NCI-H748 treated with DMSO at 0.1 percent for 48 hours (cell line): ENCODE measurements at places on chromosomes 16 and 17.

DNA sequence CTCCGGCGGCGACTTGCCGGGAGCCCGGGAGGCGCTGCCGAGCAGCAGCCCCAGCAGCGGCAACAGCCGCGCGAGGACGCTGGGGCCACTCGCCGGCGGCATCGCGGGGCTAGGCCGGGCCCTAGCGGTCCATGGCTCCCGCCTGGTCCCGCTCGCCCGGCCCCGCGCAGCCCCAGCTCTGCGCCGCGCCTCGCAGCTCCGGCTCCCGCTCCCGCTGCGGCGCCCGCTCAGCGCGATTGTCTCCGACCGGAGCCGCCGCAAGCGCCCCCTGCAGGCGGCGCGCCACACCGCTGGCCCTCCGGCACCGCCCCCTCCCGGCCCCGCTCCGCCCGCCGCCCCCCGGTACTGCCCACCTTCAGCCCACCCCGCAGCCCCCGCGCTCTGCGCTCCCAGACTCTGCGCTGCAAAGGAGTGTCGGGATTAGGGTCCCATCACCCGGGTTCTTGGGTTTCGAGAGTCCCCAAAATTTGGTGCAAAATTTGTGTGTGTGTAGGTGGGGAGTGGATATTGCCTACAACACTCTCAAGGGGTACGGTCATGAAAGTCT, at the start of gene FAM171A2:
FAM171A2 (minus strand) TSS at position 241 of the 547 bp plus-strand sequence; CDS start at position 102, 139 bp downstream.
- DNase-seq, result peak; percentile 41

DNA sequence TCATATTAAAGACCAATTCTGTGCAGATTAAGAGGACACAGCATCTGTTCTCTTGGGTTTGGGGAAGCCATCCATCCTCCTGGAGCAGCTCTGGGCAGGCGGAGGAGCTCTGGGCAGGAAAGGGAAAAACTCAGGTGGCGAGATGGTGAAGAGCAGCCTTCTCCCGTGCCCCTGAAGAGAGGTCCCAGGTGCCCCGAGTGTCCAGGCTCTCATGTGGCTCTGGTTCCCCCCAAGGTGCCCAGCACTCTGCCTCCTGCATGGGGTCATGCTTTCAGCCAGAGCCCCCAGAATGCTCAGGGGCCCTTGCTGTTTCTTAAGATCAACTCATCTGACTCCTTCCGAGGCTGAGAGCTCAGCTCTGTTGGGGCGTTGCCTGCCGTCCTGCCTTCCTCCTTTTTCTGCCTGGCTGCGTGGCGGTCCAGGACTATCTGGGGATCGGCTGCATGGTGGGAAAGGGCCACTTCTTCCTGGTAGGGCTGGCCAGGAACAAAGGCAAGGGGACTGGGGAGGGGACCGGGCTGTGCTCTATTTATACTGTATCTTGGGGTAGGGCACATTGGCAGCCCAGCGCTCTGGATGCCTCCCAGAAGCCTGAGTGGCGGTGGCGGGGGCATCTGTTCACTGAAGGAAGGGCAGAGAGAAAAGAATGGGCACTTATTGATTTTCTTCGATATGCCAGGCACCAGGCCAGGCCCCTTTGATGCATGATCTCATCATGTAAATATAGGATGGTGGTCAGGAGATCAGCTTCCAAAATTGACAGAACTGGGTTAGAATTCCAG, 103.2 kb upstream of the SDK2 start:
- no peak for DNase-seq

DNA sequence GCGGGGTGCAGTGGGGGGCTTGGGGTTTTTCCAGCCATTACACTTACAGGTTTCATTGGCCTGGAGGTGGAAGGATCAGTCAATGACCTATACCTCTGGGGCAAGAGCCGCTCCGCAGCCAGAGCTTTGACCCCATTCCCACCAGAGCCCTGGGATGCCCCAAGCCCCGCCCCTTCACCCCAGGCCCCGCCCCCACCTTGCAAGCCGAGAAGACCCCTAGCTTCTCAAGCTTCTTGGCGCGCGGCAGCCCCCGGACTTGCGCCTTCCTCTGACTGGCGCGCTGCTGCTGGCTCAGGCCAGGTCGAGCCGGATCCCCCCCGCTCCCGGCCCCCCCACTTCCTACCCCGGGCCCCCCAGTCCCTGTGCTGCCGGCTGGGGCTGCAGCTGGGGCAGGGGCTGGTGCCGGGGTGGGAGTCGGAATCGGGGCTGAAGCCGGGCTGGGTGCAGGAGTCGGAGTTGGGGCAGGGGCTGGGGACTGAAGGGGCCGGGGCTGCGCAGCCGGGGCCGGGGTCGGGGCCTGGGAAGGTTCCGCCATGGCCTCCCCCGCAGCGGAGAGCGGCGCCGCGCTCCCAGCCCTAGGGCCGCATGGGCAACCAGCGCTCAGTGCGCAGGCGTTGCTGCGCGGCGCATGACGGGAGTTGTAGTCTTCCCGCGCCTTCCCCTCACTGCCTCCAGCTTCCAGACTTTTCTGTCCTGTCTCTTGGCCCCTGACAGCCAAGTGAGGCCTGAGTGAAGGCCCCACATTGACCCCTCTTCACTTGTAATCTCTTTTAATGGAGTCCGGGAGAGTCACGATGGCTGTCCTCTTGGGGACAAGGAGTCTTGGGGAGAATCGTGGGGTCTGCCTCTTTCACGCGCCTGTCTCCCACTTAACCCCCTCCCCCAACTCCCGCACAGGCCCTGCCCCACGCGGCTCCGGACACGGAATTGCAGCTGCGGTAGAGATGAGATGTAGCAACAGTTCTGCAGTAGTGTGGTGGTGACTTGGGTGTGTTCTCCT, at the start of gene KAT2A:
KAT2A (minus strand) TSS at position 598 of the 1,000 bp plus-strand sequence; CDS start at position 535, 63 bp downstream.
- peak; percentile 25 for DNase-seq

GRCh38 chr17:1469231-1469852, 13.3 kb upstream of the CRK start:
- DNase-seq, result no peak

DNA sequence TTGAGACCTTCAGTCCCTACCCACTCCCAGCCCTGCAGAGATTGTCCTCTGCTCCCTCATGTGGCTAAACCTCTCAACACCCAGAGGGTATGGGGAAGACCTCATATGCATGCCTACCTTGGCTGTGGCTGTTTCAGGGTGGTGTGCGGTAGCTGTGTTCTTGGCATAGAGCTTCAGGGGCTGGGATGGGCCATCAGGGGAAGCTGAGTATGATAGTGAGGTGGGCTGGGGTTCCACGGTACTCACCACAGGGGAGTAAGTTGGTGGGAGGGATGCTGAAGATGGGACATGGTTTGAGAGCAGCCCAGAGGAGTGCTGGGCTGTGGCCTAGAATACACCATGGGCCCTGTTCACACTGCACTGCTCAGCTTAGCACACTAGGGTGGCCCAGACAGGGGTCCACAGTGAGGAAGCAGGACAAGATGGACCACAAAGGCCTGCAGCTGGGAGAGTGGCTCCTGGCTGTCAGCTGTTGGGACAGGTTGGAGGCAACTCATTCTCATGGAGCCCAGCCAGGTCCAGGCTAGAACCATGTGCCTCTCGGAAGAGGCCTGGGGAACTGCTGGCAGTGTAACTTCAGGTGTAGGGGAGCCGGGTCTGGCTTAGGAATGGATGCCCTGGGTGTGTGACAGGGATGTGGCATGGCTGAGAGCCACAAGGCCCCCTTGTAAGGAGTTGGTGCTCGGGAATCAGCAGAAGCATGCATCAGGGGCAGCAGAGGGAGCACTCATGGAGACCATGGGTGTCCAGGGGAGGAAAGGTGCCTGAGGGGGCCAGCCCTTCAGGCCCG, 3.1 kb downstream of the MFAP4 start:
- no peak for DNase-seq

DNA sequence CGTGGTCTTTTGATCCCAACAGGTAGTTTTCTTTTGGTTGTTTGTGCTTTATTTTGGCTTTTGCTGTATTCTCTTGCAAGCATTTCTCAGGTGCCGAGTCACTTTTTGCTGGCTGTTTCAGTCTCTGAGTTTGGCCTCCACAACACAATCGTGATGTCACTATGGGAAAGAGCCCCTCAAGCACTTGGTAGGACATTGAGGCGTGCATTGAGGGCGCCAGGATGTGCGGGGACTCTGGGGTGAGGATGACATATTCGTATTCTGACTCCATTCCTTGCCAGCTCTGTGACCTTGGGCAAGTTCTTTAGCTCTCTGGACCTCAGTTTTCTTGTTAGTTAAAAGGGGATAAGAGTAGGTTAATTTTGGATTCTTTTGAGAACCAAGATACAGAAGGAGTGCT, 13.0 kb downstream of the KSR1 start:
- no peak for DNase-seq

DNA sequence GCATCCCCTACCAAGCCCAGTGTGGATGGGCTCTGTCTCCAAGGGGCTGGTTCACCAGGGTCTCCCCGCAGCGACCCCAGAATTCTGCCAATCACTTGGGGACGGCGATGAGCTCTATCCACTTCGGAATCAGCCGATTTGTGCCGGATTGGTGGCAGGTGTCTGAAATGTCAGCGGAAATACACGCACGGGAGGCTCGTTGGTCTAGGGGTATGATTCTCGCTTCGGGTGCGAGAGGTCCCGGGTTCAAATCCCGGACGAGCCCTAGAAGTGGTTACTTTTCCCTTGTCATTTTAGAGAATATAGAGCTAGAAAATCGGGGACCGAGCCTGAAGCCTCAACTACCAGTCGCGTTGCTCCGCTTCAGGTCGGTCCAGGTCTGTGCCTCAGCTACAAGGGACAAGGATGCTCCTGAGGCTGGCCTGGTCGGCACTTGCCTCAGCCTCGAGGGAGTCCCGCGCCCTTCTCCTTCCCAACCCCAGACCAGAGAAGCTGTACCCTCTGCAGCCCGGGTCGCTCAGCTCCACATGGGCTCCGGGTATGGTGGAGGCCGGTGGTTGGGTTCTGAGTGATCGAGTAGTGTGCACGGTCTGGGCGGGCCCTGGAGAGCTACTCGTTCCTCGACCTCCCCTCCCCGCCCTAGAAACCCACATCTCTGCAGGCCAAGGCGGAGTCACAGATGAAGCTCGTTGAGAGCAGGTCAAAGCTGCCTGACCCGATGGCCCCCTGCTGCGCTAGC, 16.0 kb upstream of the OR1F1 start:
- DNase-seq, result no peak
